ENCODE measurements at places on chromosomes 4 and X.

GRCh38 chr4:108601532-108601931, 18.8 kb upstream of the RPL34 start:
- no peak for DNase-seq

DNA sequence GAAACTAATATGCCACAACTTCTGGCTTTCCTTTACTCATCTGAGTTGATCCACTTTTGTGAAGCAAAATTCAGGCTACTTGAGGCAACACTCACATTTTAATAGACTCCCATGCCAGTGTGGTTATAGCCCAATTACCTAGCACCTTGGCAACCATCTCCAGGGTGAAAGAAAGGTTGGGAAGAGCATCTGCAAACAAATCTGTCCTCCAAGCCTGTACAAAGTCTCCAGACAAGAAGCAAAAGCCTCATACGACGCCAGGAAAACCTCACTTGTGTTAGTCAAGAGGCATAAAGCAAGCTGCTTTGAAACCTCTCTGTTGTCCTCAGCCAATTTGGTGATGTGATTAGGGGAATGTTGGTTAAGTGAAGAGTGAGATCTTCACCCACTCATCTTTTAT, 246.6 kb downstream of the THOC2 start:
- DNase-seq, result no peak

GRCh38 chrX:53440621-53441517, 6.7 kb upstream of the HSD17B10 start:
- no peak for DNase-seq

DNA sequence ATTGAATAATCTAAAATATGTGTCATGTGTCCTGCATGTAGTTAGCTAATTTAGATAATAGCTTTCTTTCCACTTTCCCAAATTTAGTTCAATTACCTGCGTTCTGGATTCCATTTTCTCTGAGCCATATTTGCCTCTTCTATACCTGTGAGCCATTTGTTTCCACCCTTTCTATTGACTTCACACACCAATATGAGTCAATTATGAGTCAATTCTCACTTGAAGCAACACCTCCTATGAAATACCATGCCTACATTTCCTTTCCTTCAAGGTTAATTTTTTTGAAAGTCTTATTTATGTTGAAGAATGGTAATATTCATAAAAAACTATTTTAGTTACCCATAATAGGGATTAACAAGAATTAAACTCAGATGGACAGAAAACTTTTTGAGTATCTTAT, 25.8 kb downstream of the NPY2R start:
- no peak for DNase-seq

DNA sequence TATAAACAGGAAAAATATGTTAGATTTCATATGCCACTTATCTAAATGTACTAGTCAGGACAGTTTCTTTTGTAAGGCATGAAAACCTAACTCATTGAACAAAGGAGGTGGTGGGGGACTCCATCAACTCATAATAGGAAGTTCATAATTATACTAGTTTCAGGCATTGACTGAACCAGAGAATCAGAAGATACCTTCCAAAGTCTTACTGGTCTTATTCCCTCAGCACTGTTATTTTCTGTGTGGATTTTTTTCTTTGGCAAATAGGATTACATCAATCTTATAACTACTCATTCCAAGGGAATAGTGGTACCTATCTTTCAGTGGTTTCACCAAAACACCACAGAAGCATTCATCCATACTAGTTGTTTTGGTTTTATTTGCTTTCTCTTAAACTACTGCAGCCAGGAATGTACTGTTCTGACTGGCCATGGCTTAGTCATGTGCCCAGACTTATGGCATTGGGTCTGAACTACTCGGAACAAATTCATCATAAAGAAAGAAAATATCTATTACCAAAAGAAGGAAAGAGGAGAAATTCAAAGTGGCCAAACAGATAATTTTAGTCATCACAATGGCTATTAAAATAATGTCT, 273.9 kb downstream of the ARAP2 start:
- no peak for DNase-seq

DNA sequence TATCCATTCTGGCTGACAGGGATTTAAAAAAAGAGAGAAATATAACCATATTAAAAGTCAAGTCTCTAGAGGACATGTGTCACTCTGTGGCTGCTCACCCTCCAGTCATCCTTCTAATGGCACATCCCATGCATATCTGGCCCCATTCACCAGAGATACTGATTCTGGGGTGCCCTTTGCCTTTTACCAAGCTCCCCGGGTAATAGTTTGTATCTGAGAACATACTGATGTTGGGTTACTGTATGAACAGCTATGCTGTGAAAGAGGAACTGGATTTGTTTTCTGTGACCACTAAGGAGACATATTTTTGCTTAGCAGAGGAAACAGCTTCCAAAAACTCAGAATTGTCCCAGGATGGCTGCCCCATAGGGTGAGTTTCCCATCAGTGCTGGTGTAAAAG, 56.0 kb downstream of the SAT1 start:
- DNase-seq, result no peak

DNA sequence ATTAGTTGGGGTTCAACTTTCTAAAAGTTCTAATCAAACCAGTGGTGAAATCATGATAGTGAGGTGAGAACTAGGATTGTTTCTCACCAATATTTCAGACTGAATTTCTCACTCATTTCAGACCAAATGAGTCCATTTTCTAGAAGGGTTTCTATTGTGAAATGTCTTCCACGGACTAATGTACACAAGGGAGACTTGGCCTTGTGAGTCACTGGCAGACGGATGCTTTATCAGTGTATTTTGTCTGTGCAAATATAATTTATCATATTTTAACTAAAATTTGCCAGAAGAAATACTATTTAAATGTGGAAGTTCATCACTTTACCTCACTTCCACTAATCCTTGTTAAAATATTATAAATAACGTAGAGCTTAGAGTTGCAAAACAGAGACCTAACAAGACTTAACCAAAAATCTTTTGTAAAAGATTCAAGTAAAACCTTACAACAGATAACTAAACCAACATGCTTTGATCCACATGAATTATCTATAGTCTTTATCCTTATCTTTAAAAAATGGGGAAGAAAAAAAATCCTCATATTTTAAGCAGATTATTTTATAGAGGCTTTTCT, 506.0 kb upstream of the FAM241A start:
- DNase-seq, result no peak

GRCh38 chr4:140743194-140743931, 12.8 kb downstream of the TBC1D9 start:
- DNase-seq, result no peak

GRCh38 chr4:109094056-109094455, 208.4 kb downstream of the COL25A1 start:
- DNase-seq, result no peak

GRCh38 chr4:147219145-147219544, 261.8 kb upstream of the EDNRA start:
- DNase-seq, result no peak

DNA sequence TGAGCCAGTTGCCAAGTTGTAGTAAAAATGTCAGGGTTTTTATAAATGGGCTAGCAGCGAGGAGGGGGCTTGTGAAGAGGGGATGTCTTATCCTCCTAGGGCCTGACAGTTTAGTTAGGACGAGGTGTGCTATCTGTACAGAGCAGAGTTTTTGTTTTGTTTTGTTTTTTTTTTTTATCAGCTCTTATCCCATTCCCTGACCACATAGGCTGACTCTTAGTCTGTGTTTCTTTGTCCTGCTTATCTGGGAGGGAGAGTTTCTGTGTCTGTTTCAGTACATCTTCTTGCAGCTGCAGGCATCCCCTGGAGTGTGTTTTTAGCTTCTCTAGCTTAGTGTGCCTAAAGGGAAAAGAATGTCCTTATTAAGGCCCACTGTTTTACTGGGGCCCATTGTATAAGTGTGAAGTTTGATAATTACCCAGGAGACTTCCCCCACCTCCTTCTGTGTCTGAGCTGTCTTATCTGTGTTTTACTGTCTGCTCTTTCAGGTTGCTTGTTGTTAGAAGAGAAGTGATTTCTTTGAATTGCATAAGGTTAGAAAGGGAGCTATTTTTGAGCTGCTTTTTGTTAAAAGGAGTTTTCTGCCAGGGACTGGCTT, 32.0 kb downstream of the PAGE2 start:
- no peak for DNase-seq

DNA sequence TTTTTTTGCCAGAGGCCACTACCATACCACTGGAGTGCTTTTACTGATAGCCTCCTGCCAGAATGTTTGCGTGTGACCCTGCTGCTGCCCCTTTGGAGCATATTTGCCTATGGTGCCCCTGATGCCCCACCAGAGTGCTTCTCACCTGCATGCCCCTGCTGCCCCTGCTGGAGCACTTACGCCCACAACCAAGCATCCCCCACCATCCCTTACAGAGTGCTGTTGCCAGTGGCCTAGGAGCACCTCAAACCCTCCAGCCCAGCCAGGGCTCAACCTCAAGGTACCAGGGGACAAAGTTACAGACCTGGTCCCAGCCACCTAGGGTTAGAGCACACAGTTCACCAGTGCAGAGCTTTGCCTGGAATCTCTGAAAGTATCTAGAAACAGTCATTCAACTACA, 207.2 kb downstream of the CFAP299 start:
- no peak for DNase-seq

- DNase-seq, result no peak
These were observed 162.2 kb upstream of the GIMD1 start for GRCh38 chr4:106530821-106531220.

- DNase-seq, result no peak
These were observed 113.4 kb downstream of the PACRGL start for GRCh38 chr4:20813700-20814099.

- DNase-seq, result no peak
These were observed 11.2 kb downstream of the RBM41 start for GRCh38 chrX:107107459-107107858.

GRCh38 chr4:184705692-184706091, 28.2 kb downstream of the CENPU start:
- DNase-seq, result no peak

DNA sequence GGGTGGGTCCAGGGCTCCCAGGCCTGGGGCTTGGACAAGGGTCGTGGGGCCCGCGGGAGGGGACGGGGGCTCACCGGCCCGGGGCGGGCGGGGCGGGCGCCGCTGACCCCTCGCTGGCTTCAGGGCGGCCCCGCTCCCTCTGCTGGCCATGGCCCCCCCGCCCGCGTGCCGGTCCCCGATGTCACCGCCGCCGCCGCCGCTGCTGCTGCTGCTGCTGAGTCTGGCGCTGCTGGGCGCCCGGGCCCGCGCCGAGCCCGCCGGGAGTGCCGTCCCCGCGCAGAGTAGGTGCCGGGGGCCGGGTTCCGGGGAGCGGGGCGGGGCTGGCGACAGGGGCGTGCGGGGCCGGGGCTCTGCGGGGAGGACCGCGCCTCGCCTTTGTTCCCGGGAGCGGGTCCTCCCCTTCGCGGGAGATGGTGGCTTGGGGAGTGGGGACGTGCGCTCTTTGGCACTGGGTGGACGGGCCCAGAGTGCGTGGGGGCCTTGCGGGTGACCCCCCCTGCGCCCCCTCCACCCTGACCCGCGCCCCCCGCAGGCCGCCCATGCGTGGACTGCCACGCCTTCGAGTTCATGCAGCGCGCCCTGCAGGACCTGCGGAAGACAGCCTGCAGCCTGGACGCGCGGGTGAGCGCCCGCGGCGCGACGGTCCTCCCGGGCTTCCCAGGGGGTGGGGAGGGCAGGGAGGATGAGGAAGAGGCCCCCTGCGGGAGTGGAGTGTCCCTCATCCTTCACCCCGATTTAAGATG, 16.8 kb upstream of the NAT8L start:
- no peak for DNase-seq

DNA sequence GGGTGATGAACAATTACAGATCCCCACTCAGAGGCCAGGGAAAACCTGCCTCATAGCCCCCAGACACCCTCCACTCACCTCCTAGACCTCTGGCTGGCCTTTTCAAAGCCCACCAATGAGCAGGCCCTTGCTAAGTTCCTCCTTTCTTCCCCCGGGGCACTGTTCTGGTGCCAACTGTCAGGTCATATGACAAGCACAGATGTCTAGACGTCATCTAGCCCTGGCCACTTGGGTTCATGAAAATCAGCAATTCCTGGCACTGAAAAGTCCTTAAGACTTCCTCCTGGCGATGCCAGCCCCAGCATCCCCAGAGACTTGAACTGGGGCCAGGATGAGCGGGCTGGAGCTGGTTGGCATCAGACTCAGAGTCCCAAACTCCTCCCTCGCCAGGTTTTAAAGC, 115.6 kb upstream of the NALF2 start:
- no peak for DNase-seq

GRCh38 chr4:85821688-85822455, 346.9 kb downstream of the ARHGAP24 start:
- DNase-seq, result no peak

GRCh38 chr4:86452422-86452891, 92.6 kb upstream of the MAPK10 start:
- no peak for DNase-seq

DNA sequence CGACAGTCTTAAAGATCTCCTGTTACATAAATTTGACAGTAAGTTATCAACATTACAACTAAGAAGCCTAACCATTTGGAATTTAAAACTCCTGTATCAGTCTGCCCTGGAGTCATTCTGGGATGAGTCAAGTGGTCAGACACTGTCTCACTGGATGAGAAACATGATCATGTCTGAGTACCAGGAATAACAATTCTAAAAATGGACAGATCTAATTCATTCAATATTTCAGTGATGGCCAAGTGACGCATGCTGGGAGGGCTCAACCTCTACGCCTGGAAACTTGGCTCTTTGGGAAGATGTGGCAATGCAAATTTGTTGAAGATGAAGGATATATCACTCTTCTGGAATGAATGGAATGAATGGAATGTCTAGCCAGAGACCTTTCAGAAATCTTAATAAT, 1427.2 kb downstream of the STIM2 start:
- peak; percentile 59 for DNase-seq

GRCh38 chr4:150209140-150209829, 131.0 kb downstream of the DCLK2 start:
- DNase-seq, result no peak

DNA sequence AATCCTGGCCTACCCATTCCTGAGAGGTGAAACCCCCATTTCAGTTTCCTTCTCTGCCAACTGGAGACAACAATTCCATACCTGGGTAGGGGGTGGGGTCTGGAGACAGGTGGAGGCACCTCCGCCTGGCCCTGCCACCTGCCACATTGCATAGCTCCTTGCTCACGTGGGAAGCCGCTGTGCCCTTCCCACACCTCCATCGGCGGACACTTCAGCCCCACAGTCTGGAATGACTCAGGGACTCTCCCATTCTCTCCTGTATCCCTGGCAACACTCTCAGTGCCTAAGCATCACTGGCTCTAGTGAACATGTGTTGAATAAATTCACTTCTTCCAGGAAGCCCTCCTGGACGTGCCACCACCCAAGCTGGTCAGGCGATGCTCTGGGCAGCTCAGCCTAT, 21.7 kb downstream of the PPP2R2C start:
- DNase-seq, result no peak
